Fibroblast of skin of back (primary cell): ENCODE measurements at places on chromosomes 3 and 15.
A peak's percentile ranks its signal among the peaks of the same experiment; 100 is the strongest.

- no peak for DNase-seq
Measured at GRCh38 chr3:64426551-64426950, 201.3 kb upstream of the PRICKLE2 start.

DNA sequence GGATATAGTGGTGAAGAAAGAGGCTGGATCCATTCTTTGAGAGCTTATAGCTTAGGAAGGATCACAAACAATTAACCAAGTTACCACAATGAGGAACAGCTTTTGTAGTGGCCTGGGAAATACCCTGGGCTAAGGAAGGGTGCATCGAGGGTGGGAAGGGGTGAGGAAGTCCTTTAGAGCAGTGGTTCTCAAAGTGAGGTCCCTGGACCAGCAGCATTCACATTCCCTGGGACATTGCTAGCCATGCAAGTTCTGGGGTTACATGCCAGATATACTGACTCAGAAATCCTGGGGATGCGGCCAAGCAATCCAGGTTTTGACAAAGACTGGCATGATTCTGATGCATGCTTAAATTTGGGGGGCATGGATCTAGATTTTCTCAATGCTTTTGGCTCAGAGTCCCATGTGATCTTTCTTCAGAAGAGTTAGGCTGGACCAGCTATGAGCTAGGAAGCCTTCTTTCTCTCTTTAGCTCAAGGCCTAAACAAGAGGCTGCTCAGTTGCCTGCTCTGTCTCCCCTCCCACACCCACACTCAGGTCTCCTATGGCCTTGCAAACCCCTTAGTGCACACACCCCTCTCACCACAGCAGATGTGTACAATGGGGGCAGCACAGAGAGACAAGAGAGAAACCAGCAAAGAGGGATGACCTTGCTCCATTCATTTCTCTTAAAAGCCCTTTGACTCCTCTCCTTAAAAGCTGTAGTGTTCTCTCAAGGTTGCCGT, 1.8 kb upstream of the CCR1 start:
- DNase-seq, result no peak

DNA sequence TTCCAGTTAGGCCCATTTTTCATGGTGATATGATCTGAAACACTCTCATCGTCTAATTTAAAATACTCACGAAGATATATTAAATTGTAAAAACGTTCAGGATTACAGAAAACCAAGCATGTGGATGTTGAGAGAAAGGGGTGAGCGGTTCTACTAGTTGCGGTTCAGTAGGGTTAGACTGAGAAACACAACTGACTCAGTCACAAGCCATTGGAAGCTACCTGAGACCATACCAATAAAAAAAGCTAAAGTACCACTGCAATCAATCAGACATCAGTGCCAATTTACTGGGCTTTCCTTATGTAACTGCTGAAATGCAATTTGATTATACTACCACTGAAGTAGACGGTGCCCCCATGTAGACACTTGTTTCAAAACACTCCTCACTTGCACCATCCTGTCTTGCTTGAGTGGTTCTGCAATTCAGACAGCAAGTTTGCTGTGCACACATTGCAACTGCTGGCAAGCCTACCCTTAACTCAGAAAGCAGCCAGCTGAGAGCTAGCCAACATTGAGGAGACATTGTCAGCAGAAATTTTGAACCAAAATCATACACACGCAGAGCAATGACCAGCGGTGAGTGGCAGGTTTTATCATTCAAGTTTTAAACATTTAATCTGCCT, 368.7 kb upstream of the ARHGEF26 start:
- no peak for DNase-seq

DNA sequence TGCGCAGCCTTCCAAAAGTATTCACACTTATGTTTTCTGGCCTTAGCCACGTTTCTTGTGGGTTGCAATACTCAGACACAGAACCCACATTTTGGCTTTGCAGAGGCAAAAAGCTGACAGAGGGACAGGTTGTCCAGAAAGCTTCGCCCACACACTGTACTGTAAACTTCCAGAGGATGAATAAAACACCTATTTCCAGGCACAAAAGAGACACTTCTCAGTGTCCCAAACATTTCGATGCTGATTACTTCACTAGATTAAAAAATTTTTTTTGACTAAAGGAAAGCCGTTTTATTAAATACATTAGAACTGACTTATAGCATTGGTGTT, 28.0 kb upstream of the KCTD6 start:
- no peak for DNase-seq

- DNase-seq, result no peak
Measured at GRCh38 chr3:34449305-34449704, 650.9 kb downstream of the PDCD6IP start.

DNA sequence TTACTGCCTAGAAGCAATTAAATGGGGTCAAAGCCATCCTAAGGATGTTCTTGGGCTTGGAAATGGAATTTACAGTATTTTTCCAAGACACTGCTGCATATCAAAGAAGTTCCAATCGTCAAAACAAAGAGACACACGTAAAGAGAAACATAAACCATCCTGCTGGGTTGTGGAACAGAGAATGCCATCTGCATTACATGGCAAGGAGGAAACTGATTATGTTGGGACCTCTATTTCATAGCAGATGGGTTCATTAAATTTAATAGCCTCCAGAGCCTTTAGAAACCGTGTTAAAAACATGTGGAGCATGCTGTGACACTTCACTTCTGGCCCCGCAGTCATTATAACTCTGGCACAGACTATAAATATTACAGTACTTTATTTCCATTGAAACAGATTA, 154.6 kb downstream of the LRTM1 start:
- DNase-seq, result peak; percentile 14

DNA sequence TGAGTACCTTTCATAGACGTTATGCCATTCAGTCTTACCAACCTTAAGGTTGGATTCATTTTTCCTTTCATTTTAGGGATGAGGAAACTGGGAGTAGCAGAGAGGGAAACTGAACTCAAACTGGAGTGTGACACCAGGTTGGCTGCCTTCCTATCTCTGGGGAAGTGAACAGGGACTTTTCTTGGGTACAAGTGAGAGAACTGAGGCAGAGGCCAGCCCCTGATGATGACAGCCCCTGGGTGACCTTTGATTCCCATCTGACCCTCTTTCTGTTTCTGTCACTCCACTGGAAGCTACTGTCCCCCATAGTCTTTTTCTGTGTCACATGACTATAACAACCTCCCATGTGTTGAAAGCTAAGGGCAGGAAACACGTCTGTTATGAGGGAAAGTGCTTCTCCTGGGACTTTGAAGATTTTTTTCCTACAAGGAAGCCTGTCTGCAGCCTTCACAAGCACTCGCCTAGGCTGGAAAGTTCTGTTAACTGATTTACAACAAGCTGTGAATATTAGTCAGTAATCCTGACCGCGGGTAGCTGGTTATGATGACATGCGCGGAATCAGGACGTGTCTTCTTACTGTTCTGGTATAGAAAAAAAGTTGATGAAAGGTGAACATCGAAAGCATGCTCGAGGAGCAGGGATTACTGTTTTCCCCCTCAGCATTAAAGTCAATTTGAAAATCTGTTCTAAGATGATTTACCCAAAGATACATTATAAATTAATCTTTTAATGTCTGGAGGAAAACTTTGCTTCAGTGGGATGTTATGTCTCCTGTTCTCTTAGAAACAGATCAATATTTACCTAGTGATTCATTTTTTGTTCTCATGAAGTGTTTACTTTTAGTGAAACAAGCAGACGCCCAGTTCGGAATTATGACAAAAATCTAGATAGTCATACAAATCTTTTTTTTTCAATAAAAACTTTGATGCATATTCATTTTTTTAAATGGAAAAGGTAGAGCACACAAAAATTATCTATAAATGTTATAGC, 31.5 kb downstream of the ABHD2 start:
- DNase-seq, result peak; percentile 85

- no peak for DNase-seq
Measured at GRCh38 chr3:94776401-94776915, 713.6 kb downstream of the NSUN3 start.

DNA sequence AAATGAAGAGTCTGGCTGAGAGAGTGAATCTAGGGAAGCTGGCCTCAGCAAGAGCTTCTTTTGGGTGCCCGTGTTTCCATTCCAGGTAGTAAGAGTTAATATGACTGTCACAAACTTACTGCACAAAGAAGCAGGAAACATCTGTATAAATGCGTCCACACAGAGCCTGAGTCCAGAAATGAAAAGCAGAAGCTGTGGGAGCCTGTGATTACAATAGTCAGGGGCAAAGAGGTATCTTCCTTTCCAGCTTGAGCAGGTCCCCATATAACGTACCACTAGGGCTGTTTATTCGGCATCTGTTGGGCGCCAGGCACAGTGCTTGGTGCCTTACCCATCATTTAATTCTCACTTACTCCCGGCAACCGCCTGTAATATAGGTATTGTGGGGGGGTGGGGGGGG, 40.5 kb upstream of the B3GNT5 start:
- DNase-seq, result no peak

- peak; percentile 53 for DNase-seq
Measured at GRCh38 chr3:13518516-13518953, 30.4 kb upstream of the FBLN2 start.

- DNase-seq, result no peak
Measured at GRCh38 chr3:37640636-37641375, 220.9 kb upstream of the CTDSPL start.

DNA sequence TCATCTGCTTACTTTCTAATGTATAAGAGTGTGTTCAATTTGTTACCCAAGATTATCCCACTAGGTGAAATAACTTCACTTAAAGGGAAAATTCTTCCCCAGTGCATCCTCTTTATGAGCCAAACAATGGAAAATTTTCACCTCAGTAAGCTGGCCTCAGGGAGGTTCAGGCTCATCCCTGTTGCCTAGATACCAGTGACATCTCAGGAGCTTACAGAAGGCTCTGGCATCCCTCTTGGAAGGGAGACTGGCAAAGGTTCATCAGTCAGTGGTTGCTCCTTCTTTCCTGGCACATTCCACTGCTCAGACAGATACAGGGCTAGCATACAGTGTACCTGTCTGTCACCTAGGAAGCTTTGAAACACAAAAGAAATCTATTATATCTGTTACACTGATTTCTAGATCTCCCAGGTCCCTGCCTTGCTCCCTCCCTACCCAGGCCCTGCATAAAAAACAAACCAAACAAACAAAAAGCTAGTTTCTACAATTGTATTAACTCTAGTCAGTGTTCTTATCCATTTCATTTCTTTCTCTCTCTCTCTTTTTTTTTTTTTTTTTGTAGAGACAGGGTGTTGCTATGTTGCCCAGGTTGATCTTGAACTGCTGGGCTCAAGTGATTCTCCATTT, 1.7 kb downstream of the IP6K2 start:
- DNase-seq, result peak; percentile 27

- peak; percentile 60 for DNase-seq
Measured at GRCh38 chr3:133578548-133579191, 5.2 kb downstream of the CDV3 start.

- peak; percentile 61 for DNase-seq
Measured at GRCh38 chr3:81684751-81685395, 76.6 kb downstream of the GBE1 start.

- DNase-seq, result no peak
Measured at GRCh38 chr3:187932530-187932929, 187.3 kb upstream of the BCL6 start.

DNA sequence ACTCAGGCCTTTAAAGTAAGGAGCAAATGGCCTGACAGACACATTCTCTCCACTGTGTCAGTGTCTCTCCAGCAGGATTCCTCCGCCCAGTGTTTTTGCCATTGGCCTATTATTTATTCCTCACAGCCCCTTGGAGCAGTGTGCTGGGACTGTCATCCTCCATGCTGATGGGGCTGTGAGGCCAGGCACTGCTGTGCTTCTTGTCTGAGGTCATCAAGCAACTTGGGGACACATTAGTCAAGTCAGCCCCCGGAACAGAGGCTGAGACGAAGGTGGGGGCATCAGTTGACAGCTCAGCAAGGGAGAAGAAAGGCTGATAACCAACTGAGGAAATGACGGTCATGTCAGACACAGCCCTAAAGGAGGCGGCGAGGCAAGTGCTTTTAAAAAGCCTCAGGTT, 67.4 kb downstream of the XXYLT1 start:
- no peak for DNase-seq

- no peak for DNase-seq
Measured at GRCh38 chr3:159852266-159852665, 136.4 kb upstream of the IL12A start.

GRCh38 chr3:178284181-178284580, 252.1 kb upstream of the KCNMB2 start:
- DNase-seq, result no peak

GRCh38 chr3:128217702-128218547, 64.6 kb downstream of the EEFSEC start:
- no peak for DNase-seq

DNA sequence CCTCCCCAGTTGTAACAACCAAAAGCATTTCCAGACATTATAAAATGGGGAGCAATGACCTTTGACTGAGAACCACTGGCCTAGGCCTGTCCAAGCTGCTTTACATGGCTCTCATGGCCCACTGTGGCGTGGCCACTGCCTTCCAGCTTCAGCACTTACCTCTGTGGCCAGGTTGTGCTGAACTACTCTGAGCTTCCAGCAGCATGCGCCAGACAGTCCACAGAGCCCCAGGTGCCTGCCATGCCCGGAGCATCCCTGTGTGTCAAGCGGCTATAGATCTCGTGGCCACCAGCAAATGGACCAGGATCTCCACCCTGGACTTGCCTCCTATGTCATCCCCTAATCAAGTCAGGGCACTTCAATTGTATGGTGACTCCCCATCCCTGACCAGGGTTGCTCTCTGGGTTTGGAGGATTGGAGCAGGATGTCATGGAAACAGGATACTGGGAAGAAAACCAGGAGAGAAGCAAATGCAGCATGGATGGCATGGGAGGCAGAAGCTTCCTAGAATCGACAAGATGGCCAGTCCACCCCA, 199.7 kb downstream of the UACA start:
- no peak for DNase-seq

GRCh38 chr3:58000306-58001085, 7.7 kb upstream of the FLNB start:
- DNase-seq, result no peak

DNA sequence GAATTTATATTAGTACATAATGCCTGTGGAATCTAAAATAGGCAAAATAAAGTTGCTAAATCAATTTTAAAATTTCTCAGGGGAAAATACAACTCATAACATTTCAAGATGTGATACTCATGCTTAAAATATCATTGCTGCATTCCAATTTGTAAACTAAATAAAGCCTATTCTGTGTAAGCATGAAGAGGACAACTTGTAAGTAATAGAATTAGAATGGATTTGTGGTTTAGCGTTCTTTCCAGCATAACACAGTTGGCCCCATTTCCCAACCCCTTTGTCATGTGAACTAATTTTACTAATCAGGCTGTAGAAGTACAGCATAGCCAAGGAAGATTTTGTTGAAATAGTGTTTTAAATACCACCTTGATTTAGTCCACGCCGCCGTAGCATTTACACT, 437.2 kb downstream of the SI start:
- DNase-seq, result peak; percentile 90

- peak; percentile 33 for DNase-seq
Measured at GRCh38 chr3:183295211-183295610, 42.2 kb downstream of the B3GNT5 start.

DNA sequence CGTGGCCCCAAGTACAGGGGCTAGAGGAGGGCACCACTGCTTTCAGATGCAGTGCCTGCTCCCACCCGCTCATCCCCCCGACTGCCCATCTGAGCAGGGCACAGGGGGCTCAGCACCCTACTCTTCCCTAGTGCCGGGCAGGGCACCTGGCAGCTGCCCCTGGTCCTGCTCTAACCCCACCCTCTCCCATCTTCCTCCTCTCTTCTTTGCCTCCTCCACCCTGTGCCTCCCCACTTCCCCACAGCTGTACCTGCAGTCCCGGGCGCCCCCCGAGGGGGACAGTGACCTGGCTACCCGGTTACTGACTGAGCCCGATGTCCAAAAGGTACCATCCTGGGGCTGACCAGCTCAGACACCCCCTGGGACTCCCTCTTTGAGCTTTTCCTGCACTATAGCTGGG, 12.8 kb downstream of the NBEAL2 start:
- no peak for DNase-seq
